Fibroblast of skin of right quadriceps (primary cell): ENCODE measurements at places on chromosomes 16 and 17.
A peak's percentile ranks its signal among the peaks of the same experiment; 100 is the strongest.

DNA sequence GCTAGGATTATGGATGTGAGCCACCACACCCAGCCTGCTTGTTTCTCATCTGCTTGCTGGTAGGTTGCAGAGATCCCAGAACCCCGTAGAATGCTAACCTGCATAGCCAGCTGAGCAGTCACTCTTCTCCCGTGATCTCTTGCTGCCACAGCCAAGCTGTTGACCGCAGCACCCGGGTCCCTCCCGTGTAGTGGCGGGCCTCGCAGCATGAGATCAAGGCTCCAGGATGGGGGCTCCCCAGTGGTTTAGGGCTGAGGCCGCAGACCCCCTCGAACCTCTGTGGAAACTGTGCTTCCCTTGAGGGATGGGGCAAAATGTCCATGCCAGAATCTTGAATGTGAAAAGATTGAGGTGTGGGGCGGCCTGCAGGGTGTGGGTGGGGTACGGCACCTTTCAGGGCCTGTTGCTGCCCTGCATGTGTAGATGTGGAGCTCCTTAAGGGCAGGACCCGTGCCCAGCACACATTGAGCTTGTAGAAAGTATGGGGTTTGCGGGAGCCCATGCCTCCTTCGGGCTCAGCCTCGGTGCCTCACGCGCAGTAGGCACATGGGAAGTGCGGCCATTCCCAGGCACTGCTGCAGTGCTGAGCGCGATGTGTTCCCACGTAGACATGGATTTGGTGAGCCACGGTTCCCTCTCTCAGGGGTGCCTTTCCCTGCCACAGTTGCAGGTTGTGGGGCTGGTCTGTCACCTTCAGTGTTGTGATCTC lies 99.9 kb downstream of the BANP start:
- no peak for DNase-seq

DNA sequence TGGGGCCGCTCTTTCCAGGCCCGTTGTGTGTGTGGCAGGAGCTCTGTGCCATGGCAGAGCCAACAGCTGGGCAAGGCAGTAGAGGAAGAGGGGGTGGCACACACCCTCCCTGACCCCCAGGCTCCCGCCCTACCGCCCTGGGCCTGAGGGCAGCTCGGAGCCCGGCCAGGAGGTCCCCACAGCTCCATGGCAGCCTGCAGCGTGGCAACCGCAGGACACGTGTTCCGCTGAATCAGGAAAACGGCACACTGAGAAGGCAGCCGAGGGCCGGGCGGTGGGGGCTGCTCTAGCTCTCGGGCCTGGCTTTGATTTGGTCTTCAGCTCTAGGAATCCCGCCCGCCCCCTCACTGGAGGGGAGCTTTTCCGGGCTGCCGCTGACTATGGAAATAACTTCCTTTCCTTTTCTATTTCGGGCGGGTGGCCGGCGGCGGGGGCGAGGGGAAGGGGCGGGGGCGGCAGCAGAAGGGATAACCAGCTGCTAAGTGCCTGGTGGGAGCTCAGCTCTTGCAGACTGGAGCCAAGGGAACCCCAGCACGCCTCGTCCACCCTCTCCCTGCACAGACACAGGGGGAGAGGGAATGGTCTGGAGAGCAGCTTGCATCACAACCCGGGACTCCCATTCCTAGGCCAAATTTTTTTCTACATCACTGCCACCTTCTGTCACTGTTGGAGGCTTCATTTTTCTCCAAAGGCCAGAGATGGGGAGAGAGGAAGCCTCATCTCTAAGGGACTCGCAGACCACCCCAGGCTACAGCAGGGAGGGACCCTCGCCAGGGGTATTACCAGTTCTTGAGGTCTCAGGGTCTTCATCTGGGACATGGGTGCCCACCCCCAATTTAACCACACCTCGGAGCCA lies 24.8 kb upstream of the MRPS23 start:
- peak; percentile 98 for DNase-seq

DNA sequence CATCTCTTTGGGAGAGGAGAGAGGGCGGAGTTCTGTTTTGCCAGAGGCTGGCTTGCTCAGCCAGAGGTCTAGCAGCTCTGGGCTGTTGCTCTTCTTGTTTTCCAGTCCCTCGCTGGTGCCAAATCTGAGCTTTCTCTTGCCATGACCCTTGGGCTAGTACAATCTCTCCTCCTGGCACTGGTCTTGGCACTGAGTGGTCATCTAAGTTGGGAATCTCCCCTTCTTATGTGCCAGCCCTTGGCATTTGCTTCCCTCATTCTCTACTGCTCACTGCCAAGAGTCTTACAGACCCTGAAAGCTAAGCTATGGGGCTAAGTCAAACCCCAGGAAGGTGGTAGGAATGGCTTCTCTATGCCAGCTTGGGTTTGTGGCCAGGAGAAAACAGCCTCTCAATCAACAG lies 148.6 kb downstream of the SHISA6 start:
- DNase-seq = no peak

DNA sequence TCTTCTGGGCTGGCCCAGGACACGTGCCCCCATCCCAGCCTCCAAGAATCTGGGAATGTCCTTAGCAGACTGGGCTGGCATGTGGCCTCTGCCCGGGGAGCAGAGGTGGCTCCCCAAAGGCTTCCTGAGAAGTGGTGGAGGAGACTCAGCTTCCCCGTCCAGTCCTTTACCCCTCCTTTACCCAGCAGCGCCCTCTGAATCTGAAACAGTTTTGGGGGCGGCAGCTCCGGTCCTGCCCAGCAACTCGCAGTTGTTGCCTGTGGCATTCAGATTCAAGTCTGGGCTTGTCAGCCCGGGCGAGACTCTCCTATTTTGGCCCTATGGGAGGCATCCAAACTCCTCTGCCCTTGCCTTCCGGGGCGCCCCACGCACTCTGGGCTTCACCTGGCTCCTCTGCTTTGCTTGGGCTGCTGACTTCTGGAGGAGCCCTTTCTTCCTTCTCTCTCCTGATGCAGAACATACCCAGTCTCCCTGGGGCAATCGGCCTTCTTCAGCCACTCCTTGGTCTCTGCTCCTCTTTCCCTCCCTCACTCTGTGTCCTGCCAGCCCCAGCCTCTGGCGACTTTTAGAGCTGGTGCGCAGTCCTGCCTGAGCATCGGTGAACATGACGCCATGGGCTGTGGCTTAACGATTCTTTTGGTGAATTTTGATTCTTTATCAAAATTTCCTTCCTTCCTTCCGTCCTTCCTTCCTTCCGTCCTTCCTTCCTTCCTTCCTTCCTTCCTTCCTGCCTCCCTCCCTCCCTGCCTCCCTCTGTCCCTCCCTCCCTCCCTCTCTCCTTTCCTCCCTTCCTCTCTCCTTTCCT lies 55.2 kb downstream of the CMIP start:
- no peak for DNase-seq

GRCh38 chr16:67855789-67856188 lies 8.3 kb upstream of the CENPT start:
- DNase-seq = no peak

DNA sequence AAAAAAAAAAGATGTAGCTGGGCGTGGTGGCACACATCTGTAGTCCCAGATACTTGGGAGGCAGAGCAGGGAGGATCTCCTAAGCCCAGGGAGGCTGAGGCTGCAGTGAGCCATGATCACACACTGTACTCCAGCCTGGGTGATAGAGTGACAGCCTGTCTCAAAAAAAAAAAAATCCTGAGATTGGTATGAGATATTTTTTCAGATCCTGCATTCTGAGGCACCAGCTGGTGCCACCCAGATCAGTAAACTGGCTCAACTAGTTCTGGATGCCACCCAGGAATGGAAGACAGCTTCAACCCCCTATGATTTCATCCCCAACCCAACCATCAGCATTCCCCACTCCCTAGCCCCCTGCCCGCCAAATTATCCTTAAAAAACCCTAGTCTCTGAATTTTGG lies 7.1 kb upstream of the GJC1 start:
- DNase-seq = no peak

GRCh38 chr17:1931844-1932579 lies 93.1 kb downstream of the RTN4RL1 start:
- peak; percentile 15 for DNase-seq

DNA sequence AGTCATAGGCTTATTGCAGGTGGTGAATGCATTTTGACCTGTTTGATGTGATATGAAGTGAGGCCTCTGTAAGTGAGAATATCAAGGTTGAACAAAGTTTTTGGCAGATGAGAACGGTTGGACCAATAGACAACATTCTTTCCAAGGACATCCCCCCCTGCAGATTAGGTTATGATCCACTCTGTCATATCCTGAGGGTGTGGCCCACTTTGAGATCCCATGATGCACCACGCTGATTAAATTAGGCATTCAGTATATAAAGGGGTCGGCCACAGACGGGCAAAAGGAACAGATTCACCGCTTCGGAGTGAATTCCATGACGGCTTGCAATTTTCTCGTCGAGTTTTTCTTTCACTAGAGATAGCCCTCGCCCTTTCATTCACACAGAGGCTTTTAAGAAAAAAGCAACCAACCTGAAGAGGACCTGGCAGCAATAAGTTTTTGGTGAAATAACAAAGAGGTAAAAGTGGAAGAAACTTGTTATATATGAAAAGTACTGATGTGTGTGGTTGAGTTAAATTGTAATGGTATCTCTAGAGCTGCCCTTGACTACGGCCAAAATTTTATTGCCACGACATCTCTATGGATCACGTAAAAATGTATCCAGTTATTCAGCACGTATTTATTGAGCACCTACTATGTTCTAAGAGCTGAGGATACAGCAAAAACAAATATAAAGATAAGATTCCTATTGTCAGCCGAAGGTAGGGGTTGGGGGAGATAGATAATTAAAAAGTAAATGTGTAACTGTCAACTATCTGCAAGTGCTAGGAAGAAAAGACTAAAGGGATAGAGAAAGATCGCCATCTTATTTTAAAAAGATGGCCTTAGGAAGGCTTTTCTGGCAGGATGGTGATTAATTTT lies 1.7 kb upstream of the RBBP6 start:
- DNase-seq = no peak

GRCh38 chr17:40034426-40035161 lies 19.4 kb downstream of the CSF3 start:
- DNase-seq = no peak

- DNase-seq = peak; percentile 45
Measured at GRCh38 chr16:75789237-75789636, 62.9 kb upstream of the CPHXL start.

GRCh38 chr16:72203401-72203800 lies 31.4 kb upstream of the PMFBP1 start:
- DNase-seq = peak; percentile 38

- peak; percentile 89 for DNase-seq
Measured at GRCh38 chr16:75108792-75109731, 7.5 kb downstream of the LDHD start.

DNA sequence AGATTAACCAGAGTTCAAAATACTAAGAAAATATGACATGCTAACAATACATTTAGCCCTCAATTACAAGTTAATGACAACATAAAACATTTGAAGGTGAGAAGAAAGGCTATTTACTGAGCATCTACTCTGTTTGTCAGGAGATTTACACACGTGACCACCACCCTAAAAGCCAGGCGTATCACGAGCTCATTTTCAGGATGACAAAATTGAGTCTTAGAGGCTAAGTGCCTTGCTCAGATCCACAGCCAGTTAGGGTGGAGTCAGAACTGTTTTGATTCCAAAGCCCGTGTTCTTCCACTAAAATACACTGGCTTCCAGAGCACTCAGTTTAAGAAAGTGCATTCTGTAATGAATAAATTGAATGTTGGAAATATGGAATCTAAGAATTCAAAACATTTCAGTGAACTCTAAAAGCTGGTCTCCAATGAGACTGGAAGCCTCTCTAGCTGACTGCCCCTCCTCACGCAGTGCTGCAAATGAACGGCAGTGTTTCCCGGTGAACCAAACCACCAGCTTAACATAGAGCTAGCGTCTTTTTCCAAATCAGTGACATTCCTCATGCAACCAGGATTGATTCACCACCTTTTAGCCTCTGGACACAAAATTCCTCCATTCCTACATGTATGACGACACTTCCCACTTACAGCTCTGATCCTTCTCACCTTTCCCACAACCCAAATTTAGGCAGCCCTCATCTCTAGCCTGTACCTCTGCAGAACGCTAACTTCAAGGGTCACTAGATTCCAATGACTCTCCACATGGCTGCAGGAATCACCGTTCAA lies 5.9 kb downstream of the ZDHHC7 start:
- peak; percentile 57 for DNase-seq

GRCh38 chr16:19184823-19185509 lies 16.9 kb downstream of the SYT17 start:
- DNase-seq = no peak

GRCh38 chr16:29756654-29757053 lies 10.9 kb upstream of the C16orf54 start:
- DNase-seq = no peak

DNA sequence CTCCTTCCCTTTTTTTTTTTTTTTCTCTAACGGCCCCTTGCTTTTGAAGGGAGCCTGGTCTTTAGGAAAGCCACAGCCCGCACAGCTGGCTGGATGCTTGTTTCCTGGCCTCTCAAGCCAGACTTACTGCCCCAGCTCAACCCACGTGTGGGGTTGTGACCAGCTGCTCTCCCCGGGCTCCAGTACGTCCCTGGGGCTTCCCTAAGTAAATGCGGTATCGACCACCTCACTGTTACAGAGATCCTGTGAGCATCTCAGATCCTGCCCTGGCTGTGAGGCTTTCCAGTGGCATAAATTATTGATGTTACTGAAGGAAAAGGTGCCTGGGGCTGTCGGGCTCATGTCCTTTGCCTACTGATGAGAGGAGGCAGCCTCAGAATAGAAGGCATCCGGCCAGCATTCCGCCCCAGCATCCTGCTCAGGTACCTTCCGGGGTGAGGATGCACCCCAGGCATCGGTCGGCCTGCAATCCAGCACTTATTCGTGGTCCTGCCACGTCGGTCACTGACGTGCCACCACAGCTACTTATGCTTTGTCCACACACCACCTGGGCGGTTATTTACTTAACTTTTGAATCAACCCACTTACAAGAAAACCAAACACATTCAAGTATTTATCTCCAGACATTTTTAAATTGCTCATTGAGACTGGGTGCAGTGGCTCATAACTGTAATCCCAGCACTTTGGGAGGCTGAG lies 9.6 kb downstream of the GPRC5B start:
- DNase-seq = no peak

GRCh38 chr16:55476625-55477533 lies 2.1 kb upstream of the MMP2 start:
- no peak for DNase-seq

DNA sequence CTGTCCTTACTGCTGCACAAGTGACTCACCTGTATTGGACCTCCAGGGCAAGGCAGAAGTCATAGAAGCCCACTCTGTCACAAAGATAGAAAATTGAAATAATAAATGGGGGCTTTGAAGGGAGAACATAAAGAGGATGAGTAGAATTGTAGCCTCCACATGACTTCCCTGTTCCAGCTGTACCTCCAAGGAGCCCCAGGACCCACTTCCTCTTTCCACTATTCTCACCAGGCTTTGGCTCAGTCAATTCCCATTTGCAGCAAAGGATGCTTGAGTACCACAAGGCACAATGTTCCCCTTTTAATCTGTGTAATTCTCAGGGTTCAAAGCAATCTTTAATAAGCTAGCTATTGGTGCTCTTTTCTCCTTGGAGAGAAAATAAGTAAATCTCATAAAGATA lies 512.1 kb downstream of the TOX3 start:
- no peak for DNase-seq
